Stimulated activated CD8-positive, alpha-beta memory T cell treated with anti-CD3 and anti-CD28 coated beads, Interleukin-4, amount 100 ng/mL, for 4 hours (primary cell): ENCODE measurements at places on chromosomes 6 and 20.

DNA sequence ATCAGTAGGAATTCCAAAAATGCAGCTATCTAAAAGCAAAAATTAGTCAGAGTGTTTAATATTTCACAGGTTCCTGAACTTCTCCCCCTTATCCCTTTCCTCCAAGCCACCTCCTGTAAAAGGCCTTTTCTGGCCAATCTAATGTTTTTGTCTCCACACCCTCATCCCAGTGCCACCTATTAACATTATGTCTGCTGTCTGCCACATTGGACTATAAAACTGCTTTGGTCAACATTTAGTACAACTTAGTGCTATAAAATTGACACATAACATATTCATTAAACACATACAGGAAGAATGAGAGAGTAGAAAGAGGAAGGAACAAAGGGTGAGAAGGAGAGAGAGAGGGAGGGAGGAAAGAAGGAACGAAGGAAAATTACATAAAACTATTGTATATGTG lies 47.7 kb downstream of the MMUT start:
- DNase-seq = no peak

DNA sequence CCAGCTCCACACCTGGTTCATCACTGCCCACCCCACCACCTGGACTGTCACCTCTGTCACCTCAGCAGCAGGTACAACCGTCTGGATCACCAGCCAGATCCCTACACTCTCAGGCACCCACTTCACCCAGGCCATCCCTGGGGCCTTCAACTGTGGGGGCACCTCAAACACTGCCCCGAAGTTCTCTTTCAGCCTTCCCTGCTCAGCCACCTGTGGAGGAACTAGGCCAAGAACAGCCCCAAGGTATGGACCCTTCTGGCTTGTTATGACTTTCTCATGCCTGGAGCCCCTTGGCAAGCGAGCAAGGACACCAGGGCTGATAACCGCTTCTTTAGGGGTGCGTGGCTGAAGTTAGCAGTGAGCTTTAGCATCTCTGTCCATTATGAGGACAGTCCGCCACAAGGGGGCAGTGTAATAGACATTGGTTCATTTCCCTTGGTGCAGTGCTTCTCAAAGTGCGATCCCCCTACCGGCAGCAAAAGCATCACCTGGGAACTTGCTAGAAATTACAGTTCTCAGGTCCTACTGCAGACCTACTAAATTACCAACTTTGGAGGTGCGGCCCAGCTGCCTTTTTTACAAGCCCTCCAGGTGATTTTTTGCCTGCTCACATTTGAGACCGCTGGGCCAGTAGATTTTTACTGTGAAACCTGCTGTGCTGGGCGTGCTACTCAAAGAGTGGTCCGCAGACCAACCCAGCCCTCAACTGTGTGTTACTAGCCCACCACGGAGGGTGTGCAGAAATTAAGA lies 32.5 kb downstream of the PNPLA1 start:
- peak; percentile 98 for DNase-seq

DNA sequence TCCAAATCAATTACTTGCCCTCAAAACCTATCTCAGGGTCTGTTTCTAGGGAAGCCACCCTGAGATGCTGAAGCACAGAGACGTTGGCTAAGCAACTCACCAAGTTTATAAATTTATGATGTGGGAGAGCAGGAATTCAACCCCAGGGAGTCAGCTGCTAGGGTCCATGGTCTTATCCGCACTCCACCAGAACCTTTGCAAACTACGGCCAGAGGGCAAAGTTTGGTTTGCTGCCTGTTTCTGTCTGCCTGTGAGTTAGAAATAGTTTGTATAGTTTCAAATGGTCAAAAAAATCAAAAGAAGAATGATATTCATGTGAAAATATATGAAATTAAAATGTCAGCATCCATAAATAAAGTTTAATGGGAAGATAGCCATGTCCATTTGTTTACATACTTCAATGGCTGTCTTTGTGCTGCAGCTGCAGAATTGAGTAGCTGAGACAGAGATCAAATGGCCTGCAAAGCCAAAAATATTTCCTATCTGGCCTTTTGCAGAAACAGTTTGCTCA lies 83.7 kb upstream of the ZFP64 start:
- DNase-seq = no peak

DNA sequence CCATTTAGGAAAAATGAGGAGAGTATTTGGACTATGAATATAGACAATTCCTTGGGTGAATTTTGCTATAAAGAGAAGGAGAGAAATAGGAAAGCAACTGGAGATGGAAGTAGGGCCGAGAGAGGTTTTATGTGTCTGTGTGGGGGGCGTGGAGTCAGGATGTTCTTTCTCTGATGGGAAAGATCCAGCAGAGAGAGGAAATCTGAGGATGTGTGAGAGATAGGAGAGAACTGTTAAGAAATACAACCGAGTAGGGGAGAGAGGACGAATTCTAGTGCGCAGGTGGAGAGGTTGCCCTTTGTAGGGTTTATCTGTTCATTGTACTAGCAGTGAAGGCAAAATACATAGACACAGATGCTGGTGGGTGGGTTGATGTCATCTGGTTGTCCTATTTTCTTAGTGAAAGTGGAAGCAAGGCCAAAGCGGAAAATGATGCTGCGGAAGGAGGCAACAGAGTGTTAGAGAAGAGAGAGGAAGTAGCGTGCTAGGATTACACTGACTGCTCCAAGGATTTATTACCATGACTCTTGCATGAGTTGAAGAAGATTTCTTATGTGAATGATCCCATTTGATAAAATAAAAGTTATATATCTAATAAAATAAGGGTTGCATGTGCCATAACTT lies 57.7 kb downstream of the CLVS2 start:
- no peak for DNase-seq

DNA sequence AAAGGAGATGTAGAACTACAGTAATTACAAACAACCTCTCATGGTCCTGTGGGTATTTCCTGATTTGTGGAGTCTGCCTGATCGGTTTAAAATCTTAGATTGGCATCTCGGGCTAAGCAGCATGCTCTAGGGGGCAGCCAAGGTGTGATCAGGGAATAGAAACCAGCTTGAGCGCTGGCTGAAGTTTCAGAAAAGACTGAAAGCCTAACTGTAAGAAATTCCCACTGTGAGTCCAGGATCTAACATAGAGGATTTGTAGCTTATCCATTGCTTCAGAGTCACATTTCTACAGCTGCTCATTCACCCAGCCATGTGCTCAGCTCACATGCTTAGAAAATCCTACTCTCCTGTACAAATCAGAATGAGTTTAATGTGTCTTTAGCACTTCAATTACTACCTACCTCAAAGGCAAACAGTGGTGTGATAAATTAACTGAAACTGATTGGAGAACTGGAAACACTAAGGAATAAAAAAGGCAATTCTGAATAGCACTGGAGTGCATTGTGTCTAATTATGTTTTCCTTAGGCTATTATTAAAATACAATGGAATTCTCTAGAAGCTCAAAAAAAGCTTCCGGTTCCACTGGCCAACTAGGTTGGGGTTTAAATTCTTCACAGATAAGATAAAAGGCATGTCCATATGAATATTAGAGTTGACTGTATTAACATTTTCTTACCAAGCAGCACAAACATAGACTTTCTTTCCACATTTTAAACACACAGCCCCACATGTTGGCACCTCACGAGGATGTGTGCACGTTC lies 73.8 kb upstream of the MPC1 start:
- DNase-seq = no peak

DNA sequence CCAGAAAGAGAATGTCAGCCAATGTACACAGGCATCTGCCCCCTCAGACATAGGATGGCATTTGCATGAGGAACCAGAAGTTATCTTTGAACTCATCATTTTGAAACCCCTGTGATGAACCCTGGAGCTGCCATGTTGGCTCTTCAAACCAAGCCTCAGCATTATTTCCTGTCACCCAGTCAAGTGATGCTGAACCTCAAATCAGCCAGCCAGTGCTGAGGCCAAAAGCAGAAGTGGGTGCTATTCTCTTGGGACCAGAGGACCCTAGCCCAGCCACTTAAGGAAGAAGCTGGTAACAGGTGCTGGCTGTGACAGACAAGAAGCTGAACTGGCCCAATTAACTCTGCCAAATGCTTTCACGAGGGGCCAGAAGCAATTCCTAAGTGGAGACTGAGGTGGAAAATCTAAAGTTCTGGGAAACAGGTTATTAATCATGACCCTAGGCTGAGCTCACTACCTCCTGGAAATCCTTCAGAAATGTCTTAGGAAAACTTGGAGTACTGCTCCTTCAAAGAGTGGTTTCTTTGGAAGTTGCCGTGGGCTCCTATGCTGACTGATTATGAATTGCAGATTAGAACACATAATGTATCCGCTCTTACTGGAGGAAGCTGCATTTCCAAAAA lies 4.0 kb downstream of the PKIG start:
- no peak for DNase-seq

GRCh38 chr6:32424589-32425300 lies 14.9 kb upstream of the HLA-DRA start:
- DNase-seq = no peak

DNA sequence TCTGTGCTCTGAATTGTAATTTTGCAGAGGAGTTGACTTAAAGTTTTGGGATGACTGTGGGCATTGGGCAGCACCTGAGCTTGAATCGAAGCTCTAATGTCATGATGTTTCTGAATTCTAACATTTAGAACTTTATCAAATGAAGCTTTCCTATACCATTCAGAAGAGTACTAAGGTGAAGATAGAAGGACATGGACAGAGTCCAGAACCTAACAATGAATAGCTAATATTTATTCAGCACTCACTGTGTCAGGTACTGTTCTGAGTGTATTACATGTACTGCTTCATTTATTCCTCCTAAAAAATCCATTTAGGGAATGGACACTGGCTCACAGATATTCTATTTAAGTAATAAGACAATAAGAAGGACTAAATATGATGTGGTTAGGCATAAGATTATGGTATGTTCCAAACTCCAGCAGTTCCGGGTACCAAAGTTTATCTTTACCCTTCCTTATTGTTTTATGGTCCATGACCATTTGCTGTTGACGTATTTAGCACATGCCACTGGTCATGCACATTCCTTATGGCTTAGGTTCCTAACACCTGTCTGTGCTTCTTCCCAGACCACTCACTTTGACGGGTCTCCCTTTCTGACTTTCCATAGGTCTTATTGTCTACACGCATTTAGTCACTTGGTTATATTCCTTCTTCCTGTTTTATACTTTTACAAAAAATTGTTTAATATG lies 20.3 kb downstream of the BCKDHB start:
- no peak for DNase-seq

DNA sequence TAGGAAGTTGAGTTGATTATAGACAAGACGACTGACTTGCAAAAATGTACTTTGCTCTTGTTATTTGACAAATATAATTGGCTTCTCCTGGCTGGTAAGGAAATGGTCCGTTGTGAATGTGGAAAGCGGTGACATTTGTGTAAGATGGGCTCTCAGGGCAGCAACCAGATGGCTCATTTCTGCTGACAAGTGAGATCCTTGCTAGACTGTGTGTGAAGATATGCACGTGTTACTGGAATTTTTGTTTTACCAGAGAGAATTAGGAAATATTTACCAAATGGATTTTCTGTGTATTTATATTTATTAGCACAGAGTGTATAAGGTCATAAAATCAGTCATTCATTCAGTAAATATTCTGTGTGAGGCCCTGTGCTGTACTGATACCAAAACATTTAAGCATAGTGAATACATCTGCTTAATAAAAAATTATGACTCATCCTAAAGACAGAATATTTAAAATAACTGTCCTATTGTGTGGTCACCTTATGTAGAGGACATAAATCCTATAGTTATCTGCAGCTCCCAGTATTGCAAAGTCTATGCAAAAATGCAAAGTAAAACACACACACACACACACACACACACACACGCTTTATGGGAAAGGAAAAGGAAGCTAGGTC lies 109.9 kb upstream of the ASF1A start:
- no peak for DNase-seq

GRCh38 chr6:133441491-133441890 lies 200.3 kb downstream of the EYA4 start:
- DNase-seq = no peak

DNA sequence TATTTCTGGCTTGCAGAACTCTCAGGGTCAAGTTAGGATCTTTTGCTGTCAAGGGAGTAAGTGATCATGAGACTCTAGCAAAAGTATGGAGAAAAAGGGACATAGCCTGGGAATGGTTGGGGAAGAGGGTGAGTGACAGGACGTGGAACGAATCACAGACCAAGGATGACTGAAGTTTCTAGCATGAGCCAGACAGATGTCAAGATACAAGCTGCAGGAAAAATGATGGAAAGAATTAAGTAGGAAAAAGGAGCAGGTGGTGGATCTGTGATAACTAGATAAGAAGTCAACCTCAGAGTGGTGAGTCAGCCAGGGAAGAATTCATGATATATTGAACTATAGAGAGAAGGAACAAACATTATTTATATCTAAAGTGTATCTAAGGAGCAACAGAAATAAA lies 159.8 kb upstream of the SYNDIG1 start:
- no peak for DNase-seq

DNA sequence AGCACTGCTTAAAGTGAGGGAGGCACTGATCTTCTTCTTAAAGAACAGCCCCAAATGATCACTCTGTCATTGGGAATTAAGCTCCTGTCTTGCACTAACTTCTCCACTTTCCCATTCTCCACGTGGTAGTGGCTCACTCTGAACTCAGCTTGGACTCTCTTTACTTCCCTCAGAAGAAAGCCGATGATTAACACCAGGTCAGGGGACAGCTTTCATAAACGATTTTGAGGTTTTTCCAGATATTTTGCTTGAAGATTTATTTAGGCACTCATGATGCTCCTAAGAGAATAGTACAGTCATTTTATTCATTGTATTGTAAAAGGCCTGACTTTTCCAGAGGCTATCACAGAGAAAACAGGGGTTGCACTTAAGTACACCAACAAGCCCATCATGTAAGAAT lies 81.0 kb upstream of the LTV1 start:
- no peak for DNase-seq

DNA sequence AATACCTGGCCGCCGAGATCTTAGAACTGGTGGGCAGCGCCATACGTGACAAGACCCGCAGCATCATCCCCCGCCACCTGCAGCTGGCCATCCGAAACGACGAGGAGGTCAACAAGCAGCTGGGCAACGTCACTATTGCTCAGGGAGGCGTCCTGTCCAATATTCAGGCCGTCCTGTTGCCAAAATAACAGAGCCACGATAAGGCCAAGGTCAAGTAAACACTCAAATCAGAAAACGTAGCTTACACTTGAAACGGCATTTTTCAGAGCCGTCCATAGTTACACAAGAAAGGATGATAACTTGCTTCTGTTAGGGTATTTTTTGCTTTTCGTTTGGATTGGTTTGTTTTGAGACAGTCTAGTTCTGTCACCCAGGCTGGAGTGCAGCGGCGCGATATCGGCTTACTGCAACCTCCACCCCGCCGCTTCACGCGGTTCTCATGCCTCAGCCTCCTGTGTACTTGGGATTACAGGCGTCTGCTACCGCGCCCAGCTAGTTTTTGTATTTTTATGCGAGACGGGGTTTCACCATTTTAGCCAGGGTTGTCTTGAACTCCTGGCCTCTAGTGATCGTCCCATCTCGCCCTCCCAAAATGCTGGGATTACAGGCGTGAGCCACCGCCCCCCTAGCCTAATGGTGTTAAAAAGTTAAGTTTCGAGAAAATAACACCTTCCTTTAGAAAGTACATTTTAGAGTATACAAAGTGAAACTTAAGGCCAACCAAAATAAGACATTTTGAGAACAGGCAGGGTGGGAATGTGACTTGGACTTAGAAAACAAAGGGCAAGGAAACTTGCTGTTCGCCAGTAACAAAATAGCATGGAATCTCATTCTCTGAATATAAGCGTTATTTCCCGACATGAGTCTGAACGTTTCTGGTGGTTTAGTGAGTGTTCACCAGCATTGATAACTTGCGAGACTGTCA lies 42.8 kb upstream of the HFE start:
- DNase-seq = no peak
